ENCODE measurements at places on chromosomes 4 and X.

DNA sequence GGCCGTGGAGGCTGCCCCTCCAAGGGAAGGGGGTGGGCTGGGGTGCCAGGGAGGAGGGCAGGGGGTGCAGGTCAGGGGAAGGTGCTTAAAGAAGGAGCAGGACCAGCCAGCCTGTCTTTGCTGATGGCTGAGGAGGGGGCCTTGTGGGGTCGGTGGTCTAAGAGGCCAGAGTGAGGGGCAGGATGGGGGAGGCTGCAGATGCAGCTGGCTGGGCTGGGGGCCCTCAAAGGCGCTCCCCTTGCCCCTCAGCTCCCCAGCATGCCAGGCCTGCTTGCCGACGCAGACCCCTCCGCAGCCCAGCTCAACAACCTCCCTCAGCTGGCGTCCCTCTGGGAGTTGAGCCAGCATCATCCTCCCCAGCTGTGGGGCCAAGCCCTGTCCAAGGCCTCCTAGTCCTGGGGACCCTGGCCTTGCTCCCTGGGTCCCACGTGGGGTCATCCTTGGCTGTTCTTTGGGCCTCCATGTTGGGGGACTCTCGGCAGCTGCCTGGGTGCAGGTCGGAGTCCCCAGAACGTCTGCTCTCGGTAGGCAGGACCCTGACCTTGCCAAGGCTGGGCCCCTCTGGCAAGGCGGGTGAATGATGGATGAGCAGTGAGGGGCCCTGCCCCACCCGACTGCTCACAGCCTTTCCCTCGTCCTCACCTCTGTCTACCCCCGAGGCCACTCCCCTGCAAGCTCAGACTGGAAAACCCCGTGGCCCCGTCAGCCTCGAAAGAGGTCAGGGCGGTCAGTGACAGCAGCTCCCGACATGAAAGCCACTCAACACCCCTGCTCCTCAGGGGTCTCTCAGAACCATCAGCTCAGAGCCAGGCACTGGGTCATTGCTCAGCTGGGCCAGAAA lies 119.4 kb downstream of the FAM53A start:
- DNase-seq, result no peak

DNA sequence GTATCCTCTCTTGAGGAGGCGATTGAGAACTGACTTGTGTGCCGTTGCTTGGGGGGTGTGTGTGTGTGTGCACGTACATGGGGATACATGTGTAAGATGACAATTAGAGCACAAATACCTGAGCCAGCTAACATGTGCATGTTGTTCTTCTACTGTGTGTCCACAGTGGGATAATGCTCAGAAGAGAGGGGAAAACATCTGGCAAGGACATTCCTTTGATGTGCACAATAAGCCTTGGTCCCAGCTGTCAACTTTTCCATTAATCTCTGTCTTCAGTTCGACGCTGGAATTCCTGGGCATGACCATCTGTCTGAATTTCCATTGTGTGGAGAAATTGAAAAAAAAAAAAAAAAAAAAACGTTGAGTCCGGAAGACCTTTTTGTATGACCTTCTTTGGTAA lies 592.0 kb upstream of the GALNTL6 start:
- DNase-seq, result no peak

DNA sequence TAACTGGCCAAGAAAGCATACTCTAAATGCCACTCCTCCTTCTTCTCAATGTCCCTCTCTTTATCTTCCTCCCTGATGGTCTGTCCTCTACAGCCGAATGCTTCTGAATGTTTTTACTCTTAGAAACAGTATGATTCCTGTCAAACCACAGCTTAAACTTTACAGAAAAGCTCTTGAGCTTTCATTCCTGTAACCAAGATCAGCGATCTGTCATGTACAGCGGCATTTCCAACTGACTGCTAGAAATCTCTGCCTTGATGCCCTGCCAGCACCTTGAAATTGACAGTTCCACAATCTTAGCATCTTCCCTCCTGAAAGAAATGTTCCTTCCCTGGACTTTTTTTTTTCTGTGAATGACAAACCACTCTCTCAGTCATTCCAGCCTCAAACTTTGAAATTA lies 11.5 kb upstream of the GATB start:
- DNase-seq, result no peak

- no peak for DNase-seq
These were observed 61.4 kb downstream of the WFS1 start for GRCh38 chr4:6331018-6331417.

DNA sequence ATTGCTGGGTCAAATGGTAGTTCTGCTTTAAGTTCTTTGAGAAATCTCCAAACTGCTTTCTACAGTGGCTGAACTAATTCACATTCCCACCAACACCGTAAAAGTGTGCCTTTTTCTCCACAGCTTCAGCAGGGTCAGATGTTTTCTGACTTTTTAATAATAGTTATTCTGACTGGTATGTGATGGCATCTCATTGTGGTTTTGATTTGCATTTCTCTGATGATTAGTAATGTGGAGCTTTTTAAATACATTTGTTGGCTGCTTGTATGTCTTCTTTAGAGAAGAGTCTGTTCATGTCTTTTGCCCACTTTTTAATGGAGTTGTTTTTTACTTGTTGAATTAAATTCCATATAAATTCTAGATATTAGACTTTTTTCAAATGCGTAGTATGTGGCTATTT lies 257.5 kb upstream of the ANKRD50 start:
- DNase-seq, result no peak

DNA sequence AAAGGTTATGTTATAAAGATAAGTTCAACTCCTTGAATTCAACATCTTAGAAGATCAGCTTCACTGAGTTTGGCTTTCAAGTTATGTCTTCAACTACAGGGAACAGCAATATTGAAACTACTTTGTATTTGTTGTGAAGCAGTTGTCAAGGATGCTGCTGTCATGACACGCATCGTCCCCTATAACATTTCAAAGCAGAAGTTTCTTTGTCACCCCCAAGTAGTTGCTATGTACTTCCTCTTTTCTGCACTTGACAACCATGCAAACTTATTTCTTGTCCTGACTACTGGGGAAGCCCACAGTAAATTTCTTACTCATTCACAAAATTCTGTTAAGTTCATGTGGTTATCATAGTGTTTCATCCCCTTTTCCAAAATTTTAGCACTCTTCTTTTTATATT lies 14.3 kb downstream of the ANTXR2 start:
- no peak for DNase-seq

- DNase-seq, result no peak
These were observed 6.0 kb downstream of the NOA1 start for GRCh38 chr4:56971383-56971782.

- peak; percentile 69 for DNase-seq
These were observed 117.3 kb downstream of the FAT4 start for GRCh38 chr4:125432078-125432477.

DNA sequence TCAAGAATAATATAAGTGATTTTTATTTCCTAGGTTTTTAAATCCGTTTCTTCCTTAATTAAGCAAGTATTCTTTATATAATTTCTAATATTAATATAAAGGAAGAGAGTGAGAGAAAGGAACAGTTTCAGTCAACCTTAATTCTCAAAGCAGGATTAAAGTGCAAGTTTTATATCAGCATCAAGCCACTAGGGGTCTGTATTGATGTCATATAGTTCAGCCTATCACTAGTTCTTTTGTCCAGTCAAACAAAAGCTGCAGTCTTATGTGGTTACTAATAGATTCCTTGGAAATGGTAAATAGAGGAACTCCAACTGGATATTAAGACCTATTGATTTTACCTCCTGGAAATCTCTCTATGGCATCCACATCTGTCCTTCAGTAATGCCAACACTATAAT lies 82.0 kb downstream of the NAP1L3 start:
- peak; percentile 17 for DNase-seq

- DNase-seq, result peak; percentile 58
These were observed 11.7 kb upstream of the TMEM156 start for GRCh38 chr4:39043861-39044363.

DNA sequence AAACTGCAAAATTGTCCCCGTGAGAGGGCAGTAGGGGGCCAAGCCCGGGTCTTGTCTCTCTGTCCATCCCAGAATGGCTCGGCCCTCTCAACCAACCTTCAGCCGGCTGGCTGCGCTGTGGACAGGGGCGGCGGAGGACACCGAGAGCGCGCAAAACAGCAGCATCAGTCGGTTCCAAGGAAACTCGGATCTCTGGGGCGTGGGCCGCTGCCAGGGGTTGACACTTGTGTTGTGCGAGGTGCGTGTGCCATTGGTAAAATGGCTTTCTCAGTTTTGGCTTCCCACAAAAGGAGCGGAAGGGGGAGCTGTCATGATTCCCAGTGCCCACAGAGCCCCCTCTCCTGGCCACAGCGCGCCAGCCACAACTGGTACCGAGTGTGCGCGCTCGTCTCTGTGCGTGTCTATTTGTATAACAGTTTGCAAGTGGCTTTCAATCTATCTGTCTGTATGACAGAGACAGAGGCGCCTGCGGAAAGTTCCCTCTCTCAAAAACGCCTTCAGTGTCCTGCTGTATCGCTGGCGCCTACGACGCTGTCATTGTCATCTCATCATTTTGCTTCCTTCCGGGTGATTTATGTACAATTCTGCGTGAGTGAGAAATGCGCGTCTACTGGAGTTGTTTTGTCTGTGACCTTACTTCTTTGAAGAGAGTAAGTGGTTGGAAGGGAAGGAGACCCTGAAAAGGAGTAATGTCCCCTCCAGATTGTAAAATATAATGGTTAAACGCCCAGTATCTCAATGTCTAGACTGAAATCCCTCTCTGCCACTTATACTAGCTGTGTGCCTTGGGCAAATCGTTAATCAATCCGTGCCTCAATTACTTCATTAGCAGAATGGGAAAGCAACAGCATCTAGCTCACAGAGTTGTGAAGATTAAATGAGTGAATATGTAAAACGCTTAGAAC lies 1.8 kb downstream of the DKK2 start:
- peak; percentile 47 for DNase-seq

- DNase-seq, result no peak
These were observed 10.1 kb downstream of the STK26 start for GRCh38 chrX:132033166-132033565.

DNA sequence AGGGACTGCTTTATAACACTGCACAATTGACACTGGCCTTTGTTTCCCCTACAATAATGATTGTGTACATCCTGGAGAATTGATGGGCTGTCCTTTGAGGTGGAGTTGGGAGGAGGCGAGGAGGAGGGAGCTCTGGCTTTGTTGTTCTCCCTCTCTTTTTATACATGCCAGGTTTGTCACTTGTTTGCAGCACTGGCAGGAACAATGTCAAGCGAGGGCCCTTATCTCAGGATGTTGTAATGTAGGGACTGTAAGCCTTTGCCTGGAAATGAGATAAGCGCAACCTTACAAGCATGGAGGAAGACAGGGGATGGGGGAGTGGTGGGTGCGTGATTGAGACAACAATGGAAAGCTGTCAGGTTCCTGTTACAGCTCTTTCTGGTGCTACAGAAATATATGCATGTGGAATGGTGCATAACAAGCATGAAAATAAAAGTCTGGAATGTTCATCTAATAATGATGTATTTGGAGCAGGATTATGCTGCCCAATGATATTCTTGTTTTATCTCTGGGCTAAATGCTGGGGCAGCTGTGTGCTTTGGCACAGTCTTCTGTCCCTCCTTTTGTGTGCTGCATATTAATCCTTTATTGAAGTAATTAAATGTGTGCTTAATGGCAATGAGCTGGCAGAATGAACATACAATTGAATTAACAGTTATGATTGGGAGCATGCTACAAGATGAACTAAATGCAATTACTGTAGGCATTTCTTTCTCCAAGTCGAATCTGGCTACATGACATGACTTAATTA lies 294.4 kb downstream of the GPAT3 start:
- DNase-seq, result no peak

DNA sequence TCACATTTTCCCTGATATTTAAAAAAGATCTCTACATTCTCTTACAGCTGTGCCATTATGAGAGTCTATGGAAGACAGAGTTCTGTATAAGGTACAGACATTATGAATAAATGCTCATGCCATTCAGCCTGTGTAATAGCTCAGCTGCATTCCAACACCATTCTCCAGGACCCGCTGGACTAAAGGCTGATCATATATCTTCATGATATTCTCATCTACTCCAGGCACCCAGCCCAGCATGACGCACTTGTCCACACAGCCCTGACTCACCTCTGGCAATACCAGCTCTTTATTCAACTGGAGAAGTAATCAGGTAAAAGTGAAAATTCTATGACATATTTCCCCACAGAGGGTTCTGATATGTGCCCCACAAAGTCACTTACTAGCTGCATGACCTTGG lies 437.5 kb upstream of the FGF16 start:
- DNase-seq, result no peak

DNA sequence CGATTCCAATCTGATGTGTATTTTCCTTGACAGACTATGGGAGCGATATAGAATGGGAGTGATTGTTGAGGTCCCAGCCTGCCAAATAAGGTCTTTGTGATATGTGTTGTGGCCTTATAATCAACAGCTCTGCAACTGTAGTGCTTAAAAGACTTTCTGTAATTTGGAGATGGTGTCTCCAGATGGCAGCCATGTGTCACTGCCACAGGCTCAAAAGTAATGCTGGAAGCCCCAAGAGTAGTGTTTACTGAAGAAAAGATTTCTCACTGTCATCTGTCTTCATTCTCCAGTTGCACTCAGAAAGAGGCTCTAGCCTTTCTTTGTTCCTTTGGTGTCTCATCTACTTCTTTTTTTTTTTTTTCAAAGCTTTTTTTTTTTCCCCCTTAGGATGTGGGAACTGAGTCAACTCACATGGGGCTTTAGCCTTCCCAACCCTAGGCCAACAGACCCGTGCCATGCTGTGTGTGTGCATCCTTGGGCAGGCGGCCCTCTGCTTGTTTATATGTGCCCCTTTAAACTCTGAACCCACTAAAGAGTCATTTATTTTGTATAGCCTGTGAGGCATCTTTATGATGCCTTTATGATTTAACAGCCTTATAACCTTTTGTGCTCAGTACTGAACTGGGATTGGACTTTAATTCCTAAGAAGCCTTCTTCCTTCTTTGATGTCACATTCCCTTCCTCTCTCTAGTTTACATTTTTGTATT lies 15.6 kb downstream of the SRPX2 start:
- no peak for DNase-seq

GRCh38 chr4:5399790-5400421 lies 308.5 kb downstream of the EVC2 start:
- peak; percentile 5 for DNase-seq

DNA sequence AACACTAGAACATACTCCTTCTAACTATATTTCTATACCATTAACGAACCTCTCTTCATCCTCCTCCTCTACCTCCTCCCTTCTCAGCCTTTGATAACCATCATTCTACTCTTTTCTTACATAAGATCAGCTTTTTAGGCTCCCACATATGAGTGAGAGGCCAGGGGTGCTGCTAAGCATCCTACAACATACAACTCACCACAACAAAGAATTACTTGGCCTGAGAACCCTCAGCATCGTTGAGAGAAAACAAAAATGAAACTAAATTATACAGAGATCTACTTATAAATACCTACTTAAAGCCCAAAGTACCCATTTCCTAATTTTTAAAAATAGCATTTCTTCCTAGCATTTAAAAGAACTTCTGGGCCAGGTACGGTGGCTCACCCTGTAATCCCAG lies 77.7 kb downstream of the CC2D2A start:
- no peak for DNase-seq

DNA sequence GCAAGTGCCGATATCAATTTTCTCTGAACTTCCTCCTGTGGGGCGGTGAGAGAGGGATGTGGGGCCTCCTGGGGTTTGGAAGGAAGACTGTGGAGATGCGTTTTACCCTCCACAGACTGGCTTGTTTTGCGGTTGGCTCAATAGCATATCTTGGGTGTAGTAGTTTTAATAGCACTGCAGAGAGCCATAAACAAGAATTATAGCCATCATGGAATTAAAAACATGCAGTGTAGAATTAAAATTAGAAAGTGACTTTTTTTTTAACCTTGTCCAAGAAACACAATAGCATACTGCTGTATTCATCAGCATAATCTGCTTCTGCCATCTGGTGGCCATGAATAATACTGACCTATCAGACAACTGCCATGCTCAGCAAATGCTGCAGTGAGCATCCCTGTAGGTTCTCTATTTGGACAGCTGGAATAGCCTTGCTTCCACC lies 47.3 kb upstream of the SCML1 start:
- DNase-seq, result peak; percentile 68
